ENCODE measurements at places on chromosomes 11 and 22.

GRCh38 chr11:62472063-62472884 is 53.4 kb downstream of the SCGB1A1 start:
- no peak for DNase-seq

- DNase-seq: no peak
These were observed 728 bp downstream of the CTTN start for GRCh38 chr11:70398834-70399680.

DNA sequence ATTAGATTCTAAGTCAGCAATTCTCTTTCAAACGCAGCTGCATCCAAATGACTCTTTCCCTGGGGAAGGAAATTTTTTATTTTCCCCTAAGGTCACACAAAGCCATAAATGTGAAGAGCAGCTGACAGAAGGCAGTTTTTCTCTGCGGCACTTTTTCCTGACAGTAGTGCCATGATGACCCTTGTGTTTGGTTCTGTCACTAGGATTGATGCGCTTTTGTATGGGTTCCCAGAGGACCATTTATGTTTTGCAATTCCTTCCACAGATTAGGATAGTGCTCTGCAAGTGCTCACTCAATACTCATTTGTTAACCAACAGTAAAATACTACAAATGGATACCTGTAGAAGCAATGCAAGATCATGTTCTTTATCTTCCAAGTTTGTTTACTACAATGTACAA is 359.6 kb upstream of the CTSC start:
- DNase-seq: no peak

GRCh38 chr22:17339095-17339693 is 30.1 kb upstream of the CECR2 start:
- DNase-seq: no peak

DNA sequence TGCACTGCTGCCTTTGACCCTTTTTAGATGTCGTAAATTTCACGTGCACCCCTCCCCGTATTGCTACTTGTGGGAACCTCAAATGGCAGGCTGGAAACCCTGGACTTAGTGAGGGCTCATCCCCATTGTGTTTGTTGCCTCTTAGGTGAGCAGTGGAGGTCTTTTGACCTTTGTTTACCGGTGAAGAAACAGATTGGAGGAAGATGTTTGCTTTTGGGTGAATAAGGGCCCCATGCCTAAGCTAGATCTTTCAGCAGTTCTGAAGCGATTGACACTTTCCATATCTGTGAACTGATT is 782 bp downstream of the SMARCB1 start:
- DNase-seq: no peak

- no peak for DNase-seq
These were observed 216.4 kb upstream of the PDGFD start for GRCh38 chr11:104380358-104380757.

GRCh38 chr22:49398115-49398514 is 429.6 kb downstream of the BRD1 start:
- DNase-seq: no peak

GRCh38 chr11:58900479-58901420 is 38.5 kb upstream of the GLYATL1 start:
- DNase-seq: no peak

GRCh38 chr22:41888627-41889200 is 26.2 kb downstream of the SHISA8 start:
- DNase-seq: no peak

DNA sequence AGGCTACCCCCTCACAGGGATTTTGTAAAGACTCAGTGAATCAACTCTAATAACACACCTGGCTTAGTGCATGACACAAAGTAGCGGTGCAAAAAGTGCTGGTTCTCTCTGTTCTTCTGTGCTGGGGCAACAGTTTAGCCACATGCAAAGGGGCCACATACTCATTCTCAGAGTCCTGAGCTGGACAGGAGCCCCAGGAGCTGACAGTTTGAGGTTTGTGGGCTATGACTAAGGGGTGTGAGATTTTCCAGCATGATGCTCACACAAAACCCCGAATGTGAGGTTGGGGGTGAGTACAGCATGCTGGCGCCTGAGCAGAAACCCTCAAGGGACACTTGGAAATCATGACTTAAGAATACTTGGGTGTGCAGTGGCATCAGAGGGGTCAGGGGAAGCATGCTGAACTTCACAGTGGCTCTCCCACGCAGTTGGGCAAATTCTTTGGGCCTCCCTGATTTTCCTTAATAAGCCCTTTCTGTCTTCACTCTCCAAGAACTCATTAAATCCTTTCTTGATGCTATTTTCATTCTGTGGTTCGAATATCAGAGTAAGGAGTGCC is 31.0 kb downstream of the TMPRSS5 start:
- no peak for DNase-seq

DNA sequence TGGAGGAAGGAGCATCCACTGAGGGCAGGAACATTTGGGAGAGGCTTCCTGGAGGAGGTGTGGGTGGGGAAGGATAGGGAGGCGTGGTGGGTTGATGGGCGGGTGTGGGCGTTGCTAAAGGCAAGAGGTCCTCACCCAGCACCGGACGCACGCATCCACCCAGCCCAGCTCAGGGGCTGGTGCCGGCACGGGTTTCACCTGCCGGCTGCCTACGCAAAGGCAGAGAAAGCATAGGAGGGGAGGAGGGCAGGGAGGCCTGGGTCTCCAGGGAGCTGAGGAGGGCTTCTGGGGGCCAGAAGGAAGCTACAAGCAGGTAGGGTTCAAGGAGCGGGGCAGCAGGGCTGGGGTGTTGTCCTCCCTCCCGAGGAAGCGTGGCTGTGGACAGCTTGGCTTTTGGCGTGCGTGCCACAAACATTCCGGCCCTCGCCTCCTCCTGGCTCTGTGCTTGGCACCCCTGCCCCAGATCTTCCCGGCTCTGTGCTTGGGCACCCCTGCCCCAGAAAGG is 7.8 kb downstream of the SSH3 start:
- DNase-seq: no peak

GRCh38 chr22:31626427-31627150 is 35.4 kb downstream of the PISD start:
- DNase-seq: no peak

DNA sequence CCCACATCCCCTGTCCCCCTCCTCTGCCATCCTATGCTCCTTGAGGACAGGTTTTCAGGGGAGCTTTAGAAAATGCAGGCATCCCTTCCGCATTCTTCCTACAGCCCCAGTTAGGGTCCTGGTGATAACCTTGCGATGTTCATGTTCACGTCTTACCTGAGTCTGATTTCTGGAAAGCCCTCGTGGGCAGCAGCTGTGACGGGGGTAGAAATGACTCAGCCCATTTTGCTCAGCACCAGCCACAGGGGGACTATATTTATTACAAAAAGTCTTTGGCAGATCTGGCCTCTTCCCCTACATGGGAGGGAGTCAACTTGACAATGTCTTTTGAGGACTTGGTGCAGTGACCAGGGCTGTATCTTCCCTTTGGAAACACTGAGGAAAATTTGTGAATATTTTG is 12.3 kb downstream of the PKNOX2 start:
- DNase-seq: no peak

DNA sequence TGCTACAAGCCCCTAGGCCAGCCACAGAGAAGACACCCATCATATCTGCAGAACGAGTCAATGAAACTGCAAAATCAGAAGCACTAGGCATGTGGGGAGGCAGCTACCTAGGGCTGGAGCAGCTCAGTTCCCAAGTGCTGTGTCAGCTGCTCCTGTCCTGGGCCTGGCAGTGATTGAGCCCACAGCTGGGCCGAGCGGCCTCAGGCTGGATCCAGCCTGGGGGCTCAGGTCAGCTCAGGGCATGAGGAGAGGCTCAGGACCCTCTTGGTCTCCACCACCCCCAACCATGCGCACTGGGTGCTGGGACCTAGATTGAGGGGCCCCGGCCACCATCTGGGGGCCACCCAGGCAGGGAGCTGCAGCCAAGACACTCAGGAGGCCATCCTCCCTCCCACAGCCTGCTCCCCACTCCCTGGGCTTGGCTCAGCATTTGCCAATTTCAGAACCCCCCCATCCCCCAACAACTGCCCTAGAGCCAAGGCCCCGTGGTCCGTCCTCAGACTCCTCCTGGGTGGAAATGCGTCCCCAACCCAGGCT is 2.4 kb upstream of the TNNT3 start:
- DNase-seq: no peak
